Common myeloid progenitor, CD34-positive (primary cell): ENCODE measurements at places on chromosomes 3 and 15.

DNA sequence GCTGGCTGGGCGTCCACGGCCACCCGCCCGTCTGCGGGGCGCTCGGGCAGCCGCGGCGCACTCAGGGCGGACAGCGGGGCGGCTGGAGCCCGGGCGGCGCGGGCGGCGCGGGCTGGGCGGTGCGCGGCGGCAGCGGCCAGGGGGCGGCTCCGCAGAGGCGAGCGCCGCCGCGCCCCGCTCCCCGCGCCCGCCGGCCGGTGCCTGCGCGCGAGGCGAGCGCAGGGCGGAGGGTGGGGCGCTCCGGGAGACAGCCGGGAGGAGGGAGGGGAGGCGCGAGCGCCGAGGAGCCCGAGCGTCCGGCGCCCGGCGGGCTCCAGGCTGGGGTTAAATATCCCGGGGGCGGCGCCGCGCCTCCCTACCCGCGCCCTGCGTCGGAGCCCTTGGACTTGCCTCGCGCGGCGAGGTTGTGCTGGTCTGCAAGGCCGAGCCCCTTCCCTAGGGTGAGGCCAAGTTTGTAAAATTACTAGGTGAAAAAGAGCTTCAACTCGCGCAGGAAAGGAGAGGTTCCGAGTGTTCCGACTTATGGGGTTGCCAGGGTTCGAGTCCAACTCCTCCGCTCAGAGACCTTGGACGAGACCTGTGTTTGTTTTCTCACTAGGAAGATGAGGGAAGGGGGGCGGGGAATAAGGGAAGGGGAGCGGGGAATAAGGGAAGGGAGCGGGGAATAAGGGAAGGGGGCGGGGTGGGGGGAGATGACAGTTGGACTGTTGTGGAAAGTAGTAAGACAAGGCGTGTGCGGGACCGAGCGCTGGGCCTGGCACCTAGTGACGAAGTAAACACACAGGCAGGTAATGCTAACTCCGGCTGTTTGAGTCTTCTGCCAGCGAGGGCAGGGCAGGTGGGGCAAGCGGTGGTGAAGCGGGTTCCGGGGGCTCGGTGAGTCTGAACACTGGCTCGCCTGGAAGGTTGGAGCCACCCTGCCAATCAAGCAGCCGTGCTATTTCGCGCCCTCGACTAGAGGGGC is at the start of gene TNFAIP8L3:
Gene TNFAIP8L3 (minus strand): TSS at position 301 of the 964 bp plus-strand sequence. CDS start 311 bp downstream, outside the sequence.
- peak; percentile 21 for DNase-seq

- DNase-seq = no peak
Measured at GRCh38 chr3:86801921-86802320, 189.0 kb downstream of the VGLL3 start.

- peak; percentile 61 for DNase-seq
Measured at GRCh38 chr3:71591101-71591500, 7.6 kb upstream of the FOXP1 start.

DNA sequence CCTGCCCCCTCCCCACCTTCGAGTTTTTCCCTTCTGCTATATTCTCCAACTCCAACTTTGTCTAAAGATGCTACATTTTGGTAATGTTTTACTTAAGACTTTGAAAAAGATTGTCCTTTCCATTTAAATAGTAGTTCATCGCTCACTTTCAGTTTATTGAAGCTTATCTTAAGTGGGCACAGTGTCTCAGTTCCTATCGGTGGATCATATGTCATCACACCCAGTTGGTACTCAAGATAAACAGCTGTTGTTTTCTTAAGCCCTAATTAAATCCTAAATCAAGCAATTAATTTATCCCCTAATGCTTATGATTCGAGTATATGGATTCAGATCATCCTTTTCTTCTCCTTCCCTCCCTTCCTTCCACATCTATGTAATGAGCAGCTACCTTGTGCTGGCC is 210.7 kb downstream of the TLE3 start:
- peak; percentile 37 for DNase-seq

DNA sequence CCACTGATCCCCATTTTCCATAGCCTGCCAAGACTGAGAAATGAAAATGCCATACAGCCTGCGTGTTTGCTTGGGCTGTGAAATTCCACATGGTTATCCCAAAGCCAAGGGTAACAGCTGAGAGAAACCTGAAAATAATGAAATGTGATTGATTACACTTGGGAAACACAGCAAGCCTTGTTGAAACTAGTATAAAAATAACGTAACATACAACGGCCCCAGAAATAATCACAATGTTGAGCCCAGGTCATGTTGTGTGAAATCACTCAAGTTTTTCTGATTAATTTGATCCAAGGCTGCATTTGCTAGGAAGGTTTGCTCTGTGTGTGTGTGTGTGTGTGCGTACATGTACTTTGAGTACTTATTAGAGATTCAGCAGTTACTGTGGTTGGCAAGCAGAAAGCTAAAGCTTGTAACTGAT is 269.0 kb downstream of the OXSM start:
- no peak for DNase-seq

GRCh38 chr3:129199366-129199765 is 15.7 kb upstream of the CNBP start:
- DNase-seq = peak; percentile 33

- no peak for DNase-seq
Measured at GRCh38 chr3:39332525-39332924, 3.0 kb downstream of the CCR8 start.

DNA sequence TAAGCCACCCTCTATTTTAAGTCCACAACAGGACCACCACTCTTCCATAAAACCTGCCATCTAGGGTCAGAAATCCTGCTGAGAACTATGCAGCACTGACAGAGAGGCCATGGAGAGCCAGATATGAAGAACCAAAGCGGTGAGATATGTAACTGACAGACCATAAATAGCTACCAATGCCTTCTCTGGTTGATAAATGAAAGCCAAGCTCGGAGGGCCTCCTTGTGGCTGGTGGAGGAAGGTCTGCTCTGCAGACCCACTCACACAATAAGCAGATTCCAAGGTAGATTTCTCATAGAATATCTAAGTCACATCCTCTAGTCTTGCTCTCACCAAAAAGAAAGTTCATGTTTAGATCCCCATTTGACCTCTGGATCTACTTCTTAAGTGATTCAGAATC is 38.9 kb downstream of the RYK start:
- peak; percentile 83 for DNase-seq

- peak; percentile 93 for DNase-seq
Measured at GRCh38 chr3:141452045-141452444, 34.8 kb upstream of the RASA2 start.

DNA sequence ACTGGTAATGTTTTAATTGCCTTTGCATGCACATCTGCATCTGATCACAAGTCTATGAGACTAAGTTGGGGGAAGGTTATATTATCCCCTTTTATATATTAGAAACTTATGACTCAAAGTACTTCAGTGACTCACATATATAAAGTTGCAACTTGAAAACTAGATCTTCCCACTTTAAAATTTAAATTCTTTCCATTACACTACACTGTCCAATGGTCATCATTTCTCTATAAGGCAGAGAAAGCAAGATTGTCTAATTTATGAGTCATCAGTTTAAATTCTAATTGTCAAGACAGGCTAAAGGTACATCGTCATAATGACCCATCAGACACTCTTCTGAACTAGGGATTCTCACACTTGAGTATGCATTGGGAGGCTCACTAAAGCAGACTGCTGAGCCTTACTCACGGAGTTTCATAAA is 37.9 kb downstream of the CPA3 start:
- DNase-seq = no peak

DNA sequence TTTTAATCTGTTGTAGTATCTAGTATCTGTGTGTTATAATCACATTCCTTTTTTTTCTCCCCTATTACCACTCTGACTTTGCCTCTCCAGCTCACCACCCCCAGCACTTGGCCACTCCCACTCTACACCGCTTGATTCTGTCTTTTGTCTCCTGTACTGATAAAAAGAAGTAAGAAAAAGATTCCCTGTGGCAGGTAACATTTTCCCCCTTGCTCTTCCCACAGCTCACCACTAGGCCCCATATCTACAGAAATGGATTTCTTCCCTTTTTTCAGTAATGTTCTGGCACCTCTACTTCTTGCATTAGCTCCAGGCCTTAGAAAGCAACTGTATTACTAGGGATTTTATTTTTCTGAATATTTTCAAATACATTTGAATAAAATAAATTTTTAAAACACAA is 25.6 kb downstream of the KCNH8 start:
- DNase-seq = no peak

- DNase-seq = no peak
Measured at GRCh38 chr15:69555080-69555479, 102.5 kb downstream of the RPLP1 start.

- DNase-seq = no peak
Measured at GRCh38 chr15:93973287-93973686, 258.1 kb upstream of the MCTP2 start.
